Stimulated activated CD4-positive, alpha-beta T cell treated with anti-CD3 and anti-CD28 coated beads, Interleukin-12 subunit alpha, Interleukin-12 subunit beta, amount 100 ng/mL, for 4 hours (primary cell): ENCODE measurements at places on chromosomes 3 and 15.

DNA sequence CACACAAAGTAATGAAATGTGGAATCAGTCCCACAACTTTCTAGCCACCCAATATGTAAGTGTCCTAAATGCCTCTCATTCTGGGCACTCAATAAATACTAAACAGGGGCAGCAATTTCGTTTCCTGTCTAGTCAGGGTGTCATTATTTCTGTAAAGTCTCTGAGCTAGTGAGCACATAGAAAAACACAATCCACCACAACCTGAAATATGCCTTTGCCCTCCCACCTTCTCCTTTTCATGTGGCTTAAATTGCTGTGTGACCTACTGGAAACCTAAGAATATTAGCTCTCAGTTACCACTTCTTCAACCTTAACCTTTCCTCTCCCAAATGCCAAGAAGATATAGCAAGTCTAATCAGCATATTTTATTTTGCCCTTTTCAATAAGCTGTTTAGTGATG is 456.3 kb upstream of the KCNMB2 start:
- DNase-seq: no peak

DNA sequence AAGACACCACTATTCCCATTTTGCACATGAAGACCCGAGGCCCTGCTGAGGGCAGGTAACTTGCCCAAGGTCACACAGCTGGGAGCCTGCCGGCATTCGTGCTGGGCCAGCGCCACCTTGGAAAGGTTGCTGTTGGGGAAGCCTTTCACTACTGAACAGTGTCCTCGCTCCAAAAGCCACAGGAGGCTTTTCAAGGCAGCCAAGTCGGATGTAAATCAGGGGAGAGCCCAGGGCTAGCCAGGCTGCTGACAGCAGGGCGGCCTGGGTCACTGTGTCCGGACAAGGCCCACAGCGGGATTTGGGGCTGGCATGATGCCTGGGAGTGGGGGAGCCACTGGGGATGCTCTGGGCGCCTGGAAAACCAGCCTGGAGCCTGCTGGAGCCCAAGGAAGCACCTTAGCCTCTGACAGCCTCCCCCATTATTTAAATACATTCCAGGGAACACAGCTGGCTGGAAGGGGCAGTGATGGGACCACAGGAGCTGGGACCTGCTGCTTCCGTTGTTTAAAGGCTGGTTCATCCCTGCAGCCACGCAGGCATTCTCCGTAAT is 10.5 kb downstream of the SLC6A6 start:
- DNase-seq: no peak

GRCh38 chr3:119751423-119751822 is 30.5 kb upstream of the NR1I2 start:
- no peak for DNase-seq

GRCh38 chr15:99407716-99408115 is 156.4 kb downstream of the LRRC28 start:
- DNase-seq: no peak

- no peak for DNase-seq
Observed at GRCh38 chr15:70439304-70439877, 324.0 kb downstream of the UACA start.

DNA sequence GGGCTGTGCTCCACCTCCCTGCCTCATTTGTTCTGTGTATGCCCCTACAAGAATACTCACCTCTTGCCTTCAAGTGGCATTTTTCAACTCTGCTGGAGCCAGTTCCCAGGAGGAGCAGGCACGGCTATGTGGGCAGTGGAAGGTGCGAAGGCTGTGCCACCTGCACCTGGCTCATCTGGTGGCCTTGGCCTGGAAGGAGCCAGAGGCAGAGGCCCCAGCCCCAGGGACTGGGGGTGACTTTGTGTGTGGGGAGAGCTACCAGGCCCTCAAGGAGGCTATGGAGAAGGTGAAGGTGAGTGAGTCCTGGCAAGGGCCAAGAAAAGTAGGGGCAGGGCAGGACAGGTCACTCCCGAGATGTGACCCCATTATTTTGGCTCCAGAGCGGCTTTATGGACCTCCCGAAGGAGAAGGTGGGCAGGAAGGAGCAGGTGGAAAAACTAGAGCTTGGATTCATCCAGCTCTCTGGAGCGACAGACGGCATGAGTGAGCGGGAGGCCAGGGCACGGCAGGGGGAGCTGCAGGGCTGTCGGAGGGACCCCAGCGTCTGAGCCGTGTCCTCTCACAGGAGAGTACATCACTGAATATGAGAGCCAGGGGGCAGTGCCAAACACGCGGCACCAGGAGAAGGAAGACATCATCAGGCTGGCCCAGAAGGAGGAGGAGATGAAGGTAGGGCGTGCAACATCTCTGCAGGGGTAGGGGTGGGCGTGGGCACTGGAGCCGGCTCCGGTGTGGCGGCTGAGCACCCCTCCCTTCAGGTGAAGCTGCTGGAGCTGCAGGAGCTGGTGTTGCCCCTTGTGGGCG is 57.3 kb upstream of the UBE2Q2 start:
- no peak for DNase-seq

DNA sequence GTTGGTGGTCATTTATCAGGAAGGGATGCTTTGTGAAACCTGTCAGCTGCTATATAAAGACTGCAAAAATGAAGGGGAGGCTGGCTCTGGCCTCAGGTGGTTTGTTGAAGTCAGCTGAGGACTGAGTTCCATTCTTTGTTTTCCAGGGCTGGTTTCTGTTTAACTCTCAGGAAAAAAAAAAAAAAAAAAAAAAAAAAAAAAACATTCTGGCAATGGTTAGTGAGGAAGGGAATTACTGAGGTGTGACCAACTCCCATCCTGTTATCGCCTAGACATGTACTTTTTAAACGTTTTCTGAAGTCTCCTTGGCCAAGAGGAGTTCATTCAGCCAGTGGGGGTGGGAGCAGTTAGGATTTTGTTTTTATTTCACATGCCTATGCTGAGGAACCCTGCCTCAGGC is 316.3 kb downstream of the OXSM start:
- DNase-seq: no peak

GRCh38 chr15:99347574-99347973 is 96.3 kb downstream of the LRRC28 start:
- no peak for DNase-seq

DNA sequence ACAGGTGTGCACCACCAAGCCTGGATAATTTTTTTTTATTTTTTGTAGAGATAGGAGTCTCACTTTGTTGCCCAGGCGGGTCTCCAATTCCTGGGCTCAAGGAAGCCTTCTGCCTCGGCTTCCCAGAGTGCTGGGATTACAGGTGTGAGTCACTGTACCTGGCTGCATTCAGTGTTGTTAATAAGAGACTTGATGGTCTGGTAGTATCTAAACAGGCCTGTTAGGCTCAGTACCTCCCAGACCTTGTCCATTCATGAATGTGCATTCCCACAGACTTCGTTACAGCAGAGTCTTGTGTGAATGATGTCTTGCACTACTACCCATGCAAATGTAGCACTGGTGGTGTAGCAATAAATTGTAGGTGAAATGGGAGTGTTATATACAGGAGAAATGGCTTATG is 17.7 kb downstream of the CMTM8 start:
- DNase-seq: no peak

DNA sequence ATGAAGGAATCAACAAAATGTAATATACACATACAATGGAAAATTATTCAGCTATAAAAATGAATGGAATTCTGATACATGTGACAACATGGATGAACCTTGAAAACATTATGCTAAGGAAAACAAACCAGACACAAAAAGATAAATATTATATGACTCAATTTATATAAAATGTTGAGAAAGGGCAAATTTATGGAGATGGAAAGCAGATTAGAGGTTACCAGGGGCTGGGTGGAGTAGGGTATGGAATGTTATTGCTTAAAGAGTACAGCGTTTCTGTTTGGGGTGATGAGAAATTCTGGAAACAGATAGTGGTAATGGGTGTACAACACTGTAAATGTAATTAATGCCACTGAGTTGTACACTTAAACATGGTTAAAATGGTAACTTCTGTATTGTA is 50.9 kb downstream of the EMC4 start:
- no peak for DNase-seq

GRCh38 chr15:98433346-98433745 is 215.0 kb upstream of the IGF1R start:
- no peak for DNase-seq

DNA sequence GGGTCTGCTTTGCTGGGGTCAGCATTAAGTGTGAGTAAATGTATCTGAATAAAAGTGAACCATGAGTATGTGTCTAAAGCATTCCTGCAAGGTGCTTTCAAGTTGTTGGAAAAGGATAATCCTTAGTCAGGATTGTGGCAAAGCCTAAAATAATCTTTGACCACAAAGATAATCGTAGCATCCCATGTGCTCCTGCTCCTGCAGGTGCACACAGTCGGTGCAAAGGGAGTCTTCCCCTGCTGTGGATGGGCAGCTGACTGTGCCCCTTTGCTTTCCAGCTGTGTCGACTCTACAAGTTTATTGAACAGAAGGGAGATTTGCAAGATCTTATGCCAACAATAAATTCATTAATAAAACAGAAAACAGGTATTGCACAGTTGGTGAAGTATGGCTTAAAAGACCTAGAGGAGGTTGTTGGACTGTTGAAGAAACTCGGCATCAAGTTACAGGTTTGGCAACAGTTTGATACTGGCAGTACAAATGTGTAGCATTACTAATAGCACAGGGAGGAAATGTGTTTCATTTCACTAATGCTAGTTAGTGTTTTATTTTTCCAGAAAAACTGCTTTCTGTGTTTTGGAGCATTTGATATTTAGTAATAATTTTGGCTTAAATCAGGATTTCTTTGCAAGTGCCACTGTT is 22.6 kb downstream of the SRP14 start:
- DNase-seq: no peak

DNA sequence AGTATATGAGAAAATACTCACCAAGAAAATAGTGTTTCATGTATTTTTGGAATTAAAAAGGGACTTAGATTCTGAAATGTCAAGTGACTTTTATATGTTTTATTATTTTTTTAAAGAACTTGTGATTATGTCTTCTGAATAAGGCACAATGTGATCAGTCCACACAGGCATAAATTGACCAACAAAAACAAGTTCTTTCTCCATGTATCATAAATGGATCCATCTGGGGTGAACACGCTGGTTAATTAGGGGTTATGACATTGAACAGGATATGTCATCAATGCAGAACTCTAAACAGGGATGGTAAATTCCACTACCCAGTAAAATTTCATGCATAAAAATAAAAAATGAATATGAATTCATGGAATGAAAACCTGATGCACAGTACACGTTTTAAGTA is 31.3 kb upstream of the PIK3CA start:
- no peak for DNase-seq
